ENCODE measurements at places on chromosomes 11 and 22.

DNA sequence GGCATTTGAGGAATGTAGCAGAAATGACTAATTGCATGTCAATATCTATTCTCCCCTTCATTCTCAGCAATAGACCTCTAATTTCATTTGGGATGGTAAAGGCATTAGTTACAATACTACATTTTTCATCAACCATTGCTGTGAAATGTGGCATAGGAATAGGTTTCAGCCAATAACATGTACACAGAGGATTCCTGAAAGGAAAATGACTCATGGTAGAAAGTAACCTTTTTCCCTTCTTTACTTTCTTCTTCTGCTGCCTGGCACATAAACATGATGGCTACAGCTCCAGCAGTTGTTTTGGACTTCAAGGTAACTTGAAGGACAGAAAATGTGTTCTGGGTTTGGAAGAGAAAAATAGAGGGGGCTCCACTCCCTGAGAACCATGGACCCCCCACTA lies 231.8 kb upstream of the CTSC start:
- no peak for DNase-seq

DNA sequence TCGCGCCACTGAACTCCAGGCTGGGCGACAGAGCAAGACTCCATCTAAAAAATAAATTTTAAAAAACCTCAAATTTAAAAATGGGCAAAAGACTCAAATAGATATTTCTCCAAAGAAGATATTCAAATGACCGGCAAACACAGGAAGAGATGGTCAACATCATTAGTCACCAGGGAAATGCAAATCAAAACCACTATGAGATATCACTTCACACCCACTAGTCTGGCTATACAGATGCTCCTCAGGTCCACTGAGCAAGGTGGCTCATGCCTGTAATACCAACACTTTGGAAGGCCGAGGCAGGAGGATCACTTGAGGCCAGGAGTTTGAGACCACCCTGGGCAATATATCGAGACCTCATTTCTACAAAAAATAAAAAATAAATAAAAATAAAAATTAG lies 43.3 kb upstream of the SLC35C1 start:
- no peak for DNase-seq

DNA sequence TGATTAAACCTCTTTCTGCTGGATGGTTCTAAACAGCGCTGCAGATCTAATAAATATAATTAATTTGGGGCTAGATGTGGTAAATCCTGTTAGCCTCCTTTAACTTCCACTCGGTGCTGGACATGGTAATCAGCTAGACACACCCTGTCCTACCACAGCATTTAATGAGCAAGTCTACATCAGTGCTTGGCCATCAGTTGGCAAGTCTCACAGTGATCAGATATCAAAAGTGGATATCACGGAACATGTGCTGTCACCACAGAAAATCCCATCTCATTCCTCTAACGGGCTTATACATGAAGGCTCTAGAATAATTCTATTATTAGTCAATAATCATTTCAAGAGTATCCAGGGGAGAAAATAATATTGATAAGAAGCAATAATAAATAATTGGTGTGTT lies 5.6 kb upstream of the USP28 start:
- no peak for DNase-seq

GRCh38 chr11:99766811-99767210 lies 746.1 kb downstream of the CNTN5 start:
- DNase-seq: no peak

DNA sequence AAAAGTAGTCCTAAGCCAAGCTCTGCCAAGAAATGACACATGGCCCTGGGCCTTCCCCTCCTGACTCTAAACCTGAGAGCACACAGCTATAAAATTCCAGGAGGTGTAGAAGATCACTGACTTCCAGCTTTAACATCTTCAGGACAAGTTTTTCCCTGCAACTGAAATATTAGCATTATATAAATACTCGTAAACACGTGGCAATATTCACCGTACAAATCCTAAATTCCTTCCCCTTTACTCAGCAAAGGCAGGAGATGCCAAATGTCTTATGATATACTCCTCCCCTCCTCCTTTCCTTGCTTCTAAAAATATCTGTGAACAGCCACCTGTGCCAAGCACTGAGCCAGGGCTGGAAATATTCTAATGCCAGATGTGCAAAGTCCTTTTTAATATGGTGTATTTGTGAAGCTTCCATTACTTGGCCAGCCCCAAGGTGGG lies 194.0 kb downstream of the LARGE1 start:
- no peak for DNase-seq

DNA sequence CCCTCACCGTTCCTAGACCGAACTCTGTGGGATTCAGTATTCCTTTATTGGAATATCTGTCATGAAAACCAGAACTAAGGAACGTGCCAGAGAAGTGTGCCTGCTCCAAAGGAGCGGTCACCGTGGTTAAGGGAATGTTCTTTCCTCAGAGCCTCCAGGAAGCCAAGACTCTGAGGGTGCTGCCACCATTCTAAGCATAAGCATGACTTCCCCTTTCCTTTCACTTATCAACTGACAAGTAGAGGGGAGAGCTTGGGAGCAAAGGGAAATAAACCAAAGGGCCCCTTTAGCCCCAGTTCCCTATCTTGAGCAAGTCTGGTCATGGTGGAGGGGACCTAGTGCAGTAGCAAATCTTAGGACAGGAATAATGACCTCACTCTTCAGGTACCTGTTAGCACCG lies 26.8 kb downstream of the CTR9 start:
- DNase-seq: no peak

- DNase-seq: no peak
Measured at GRCh38 chr11:75665990-75666389, 2.8 kb downstream of the MAP6 start.

- no peak for DNase-seq
Measured at GRCh38 chr11:59216641-59217564, 4.2 kb upstream of the MPEG1 start.

DNA sequence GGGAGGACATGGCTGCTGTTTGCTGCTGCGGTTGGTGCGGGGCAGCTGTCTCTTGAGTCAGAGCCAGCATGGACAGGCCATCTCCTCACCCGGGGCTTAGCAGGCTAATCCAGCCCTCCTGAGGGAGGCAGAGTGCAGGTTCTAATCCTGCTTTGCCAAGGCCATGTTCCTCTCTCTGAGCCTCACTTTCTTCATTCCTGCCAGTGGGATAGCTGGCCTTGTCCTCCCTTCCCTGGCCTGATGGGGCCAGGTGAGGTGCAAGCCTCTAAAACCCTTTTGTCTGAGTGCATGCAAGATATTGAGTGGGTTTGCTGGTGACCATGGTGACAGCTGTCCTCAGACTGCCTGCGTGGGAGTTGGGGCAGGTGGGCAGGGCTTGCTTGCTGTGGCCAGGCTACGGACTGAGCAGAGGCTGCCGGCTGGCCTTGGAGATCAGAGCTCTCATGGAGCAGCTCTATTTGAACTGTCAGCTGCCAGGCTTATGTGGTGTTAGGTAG lies 3.6 kb downstream of the USP35 start:
- no peak for DNase-seq

GRCh38 chr22:46064966-46065666 lies 85.2 kb upstream of the PPARA start:
- no peak for DNase-seq

GRCh38 chr22:47411006-47411405 lies 648.6 kb downstream of the TBC1D22A start:
- no peak for DNase-seq

- DNase-seq: no peak
Measured at GRCh38 chr22:47599753-47600152, 837.3 kb downstream of the TBC1D22A start.

GRCh38 chr22:22945195-22945594 lies 57.6 kb downstream of the IGLL5 start:
- DNase-seq: no peak

DNA sequence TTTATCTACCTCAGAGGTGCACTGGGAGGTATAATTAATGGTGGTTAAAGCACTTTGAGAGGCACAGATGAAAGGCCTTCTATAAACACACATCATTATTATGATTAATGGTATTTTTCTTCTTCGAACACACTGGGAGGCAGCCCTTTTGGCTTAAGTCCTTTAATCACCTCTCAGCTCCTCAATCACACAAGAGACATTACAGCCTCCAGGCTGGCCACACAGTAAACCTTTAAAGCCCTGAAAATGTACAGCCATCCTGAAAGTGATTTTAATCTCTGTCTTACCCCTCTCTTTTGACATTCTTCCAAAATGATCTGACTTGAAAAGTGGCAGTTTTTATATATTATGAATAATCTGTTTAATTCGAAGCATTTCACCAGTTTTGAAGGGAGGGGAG lies 54.3 kb upstream of the VSTM5 start:
- no peak for DNase-seq

DNA sequence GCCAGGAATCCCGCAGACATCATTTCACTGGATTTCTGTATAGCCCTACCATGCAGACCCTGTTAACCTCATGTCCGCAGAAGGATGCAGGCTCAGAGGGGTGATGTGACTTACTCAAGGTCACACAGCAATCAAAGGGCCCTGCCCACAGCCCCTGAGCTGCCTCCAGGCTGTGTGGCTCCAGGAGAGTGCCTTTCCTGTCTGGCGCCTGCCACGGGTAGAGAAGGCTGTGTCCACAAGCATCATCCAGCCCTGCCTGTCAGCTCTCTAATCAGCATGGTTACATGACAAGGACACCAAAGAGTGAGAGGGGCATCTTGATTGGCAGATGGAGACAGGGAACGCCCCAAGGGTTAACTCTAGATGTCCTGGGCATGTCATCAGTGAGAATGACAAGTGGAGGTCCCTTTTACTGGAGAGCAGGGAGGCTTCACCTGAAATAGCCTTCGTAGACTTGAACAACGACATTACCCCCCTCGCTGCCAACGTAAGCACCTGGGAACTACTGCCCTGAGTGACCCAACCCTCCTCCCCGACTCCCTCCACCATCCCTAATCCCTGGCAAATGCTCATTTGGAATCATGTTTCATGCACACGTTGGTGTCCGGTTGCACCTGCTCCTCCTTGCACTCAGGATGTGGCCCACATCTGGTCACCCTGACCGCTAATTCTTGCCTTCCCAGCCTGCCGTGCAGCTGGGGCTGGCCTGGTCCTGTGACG lies 6.9 kb downstream of the FGF19 start:
- no peak for DNase-seq

DNA sequence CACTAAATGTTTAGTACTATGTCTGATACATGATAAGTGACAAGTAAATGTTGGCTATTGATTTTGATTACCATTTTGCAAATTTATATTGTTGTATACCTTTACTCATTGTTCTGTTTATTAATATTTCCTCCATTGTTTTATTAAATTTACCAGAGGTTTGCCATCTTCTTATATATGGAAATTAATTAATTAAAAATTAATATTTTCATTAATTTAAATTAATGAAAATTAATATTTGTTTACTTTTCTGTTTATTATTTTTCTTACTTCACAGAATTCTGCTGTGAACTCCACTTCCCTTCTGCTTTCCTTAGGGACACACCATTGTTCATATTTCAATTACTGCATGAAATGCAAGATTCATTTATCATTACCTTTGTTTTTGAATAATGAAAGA lies 331.0 kb downstream of the LARGE1 start:
- DNase-seq: no peak

DNA sequence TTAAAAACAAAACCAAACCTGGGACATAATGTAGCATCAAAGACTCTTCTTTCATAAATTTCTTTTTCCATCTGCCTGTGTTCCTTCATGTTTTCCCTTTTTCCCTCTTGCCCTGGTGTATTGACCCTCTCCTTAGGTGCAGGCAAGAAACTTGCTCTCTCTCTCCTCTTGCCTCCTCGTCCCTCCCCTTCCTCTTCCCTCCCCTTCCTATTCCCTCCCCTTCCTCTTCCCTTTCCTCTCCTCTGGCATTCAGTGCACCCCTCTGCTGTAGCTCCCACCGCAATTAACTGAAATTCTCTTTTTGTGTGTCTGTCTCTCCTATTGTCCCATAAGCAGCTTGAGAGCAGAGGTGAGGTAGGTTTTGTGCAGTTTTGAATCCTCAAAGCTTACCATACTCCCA lies 49.9 kb downstream of the CSF2RB start:
- no peak for DNase-seq

- no peak for DNase-seq
Measured at GRCh38 chr11:93143186-93143585, 54.6 kb downstream of the SLC36A4 start.

- DNase-seq: no peak
Measured at GRCh38 chr11:42972741-42973140, 339.1 kb upstream of the API5 start.

DNA sequence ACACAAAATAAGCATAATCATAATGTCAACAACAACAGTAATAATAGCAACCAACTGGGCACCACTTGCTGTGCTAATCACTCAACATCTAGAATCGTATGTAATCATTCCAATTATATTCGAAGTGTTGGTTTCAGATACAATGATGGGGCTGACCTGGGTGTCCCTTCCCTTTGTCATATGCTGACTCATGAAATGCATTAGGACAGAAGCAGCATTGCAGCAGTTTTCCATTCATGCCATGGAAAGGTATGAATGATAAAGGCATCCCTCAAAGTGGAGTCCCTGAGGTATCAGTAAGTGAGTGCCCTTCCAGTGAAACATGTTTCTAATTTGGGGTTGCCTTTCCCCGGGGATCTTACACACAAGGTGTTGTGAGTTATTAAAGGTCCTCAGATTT lies 46.3 kb upstream of the ANO3 start:
- no peak for DNase-seq

DNA sequence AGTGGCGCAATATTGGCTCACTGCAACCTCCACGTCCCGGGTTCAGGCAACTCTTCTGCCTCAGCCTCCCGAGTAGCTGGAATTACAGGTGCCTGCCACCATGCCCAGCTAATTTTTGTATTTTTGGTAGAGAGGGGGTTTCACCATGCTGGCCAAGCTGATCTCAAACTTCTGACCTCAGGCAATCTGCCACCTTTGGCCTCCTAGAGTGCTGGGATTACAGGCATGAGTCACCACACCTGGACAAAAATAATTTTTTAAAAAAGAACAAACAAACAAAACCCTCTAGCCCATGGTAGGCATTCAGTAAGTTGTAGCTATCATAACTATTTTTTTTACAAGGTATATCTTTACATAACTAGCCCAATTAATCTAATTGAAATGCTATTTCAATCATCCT lies 73.9 kb upstream of the CAPRIN1 start:
- no peak for DNase-seq
